Aorta (tissue), 5 donors: ENCODE measurements at places on chromosomes 12 and 14. TPM values are rescaled to one million over a fixed set of nuclear protein-coding genes. Genes with fewer than 3 reads are reported as not detected.

Gene ACSS3
- 6.4 TPM for polyA plus RNA-seq

Gene KCNA1
- polyA plus RNA-seq, result not detected

Gene SLC10A1
- polyA plus RNA-seq, result not detected

Gene KRT6C
- polyA plus RNA-seq, result 0.08 TPM

Gene FAM186B
- 0.26 TPM for polyA plus RNA-seq

Gene SYNDIG1L
- 0.64 TPM for polyA plus RNA-seq

Gene AMDHD1
- 1.0 TPM for polyA plus RNA-seq

Gene BAG5
- polyA plus RNA-seq, result 9.2 TPM

Gene LALBA
- polyA plus RNA-seq, result not detected

Gene DNAAF2
- polyA plus RNA-seq, result 4.5 TPM

Gene CLEC14A
- 2.4 TPM for polyA plus RNA-seq

Gene KLRG1
- polyA plus RNA-seq, result 2.9 TPM

Gene TAS2R10
- polyA plus RNA-seq, result not detected
